Peyer's patch (tissue), 4 donors: ENCODE measurements at places on chromosomes 5 and 9. TPM values are rescaled to one million over a fixed set of nuclear protein-coding genes. Genes with fewer than 3 reads are reported as not detected.

IFNK gene
- total RNA-seq, result not detected

DNA sequence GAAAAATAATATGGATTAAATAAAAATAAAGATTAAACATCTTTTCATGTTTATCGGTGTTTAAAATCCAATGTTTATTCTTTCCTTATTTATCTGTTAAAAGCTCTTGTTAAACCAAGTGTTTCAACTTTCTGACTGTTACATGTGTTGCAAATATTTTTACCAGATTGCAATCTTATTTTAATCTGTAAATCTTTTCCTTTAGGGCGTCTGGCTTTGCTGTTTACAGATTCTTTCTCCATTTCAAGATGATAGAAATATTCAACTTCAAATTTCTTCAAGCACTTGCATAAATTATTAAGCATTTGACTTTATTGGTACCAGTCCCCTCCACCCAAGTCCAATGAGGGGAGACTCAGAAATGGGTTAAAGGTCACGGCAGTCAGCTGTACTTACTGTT is 16.9 kb upstream of the ABCA1 start:
- no peak for DNase-seq

GRCh38 chr9:6243746-6244145 is 28.1 kb downstream of the IL33 start:
- DNase-seq, result no peak

DNA sequence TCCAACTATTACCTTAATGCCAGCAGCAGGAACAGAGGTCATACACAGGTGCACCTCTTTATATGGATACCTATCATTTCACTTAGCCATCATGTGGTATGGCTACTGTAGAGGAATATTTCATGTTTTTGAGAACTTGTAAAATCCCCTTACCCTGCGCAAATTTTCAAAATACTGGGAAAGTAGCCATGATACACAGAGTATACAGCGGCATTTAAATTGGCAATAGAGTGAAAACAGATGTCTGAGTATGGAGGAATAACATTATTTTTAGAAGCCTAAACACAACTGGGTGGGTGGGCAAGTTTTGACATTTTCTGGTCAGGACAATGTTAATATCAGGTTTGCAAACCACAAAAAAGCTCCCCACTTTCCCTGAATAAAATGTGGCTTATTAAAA is 109.5 kb downstream of the SMIM23 start:
- DNase-seq, result no peak

DNA sequence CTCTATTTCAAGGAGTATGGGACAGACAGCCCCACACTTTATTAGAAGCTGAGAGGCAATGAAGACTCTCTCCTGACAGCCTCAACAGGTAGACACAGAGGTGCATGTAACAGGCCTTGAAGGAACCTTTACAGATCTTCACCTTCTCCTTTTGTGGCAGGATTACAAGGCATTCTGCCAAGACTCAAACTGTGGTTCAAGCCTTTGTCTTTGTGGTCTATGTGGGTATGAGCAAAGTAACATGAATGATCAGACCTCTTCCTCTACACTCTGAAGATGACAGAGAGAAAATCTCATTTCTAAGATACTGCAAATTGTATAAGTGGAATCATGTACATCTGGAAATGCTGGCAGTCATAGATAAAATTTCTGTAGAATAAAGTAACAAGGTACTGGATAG is 346.9 kb downstream of the CDH9 start:
- DNase-seq, result no peak

DNA sequence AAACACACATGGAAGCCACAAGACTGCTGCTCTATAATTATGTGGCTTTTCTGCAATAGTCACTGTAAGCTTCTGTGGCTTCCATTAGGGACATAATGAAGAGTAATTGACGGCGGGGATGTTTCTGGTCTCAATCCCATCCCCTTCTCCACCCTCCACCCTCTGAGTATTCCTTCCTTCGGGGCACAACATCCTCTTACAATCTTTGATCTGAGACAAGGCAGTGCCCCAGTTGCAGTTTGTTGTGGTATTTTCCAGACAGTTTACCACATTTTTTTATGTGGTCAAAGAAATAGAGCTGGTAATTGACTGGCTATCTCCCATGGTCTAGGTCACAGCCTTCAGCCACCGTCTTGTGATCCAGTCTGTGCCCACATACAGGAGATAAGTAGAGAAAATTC is 277.7 kb downstream of the NR2F1-AS1 start:
- no peak for DNase-seq
